ENCODE measurements at places on chromosomes 7 and 10. TPM values are rescaled to one million over a fixed set of nuclear protein-coding genes. Genes with fewer than 3 reads are reported as not detected.

The CHRM2 gene
- 76.2 TPM for total RNA-seq

The NKX1-2 gene
- not detected for total RNA-seq

The C10orf53 gene
- total RNA-seq: not detected

The TBC1D12 gene
- total RNA-seq: 4.4 TPM

The ZNF727 gene
- 3.1 TPM for total RNA-seq

The SNCG gene
- 14.7 TPM for total RNA-seq

The ANKRD2 gene
- total RNA-seq: 969 TPM

The CPVL gene
- total RNA-seq: 86.3 TPM

The AGAP4 gene
- 6.0 TPM for total RNA-seq

The BAMBI gene
- 15.4 TPM for total RNA-seq

DNA sequence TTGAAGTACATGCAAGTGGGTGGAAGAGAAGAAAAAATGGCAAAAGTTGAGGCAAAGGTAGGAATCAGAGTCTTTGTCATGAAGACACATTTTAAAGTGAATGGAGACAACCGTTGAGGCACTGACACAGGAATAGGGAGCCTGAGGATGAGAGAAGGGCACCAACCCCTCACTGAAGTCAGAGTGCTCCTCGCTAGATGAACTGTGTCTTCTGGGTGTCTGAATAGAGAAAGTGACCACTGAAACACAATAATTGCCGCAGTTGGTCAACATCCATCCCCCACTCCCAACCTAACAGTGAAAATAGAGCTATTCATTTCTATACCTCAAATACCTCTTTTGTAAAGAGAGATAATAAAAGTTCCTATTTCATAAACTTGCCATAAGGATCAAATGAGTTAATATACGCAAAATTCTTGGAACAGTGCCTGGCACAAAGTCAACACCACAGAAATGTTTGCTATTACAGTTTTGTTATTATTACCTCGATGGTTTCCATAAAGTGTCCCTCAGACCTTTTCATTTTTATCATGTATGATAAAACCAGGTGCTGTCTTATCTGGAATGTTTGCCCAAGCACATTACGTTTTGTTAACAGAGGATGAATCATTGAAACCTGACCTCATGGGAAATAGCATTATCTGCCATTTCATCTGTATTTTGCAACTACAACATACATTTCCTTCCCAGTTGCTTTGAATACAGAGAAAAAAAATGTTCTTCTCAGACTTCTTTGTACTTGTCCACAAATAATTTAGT, 61.8 kb upstream of the SP4 start:
- no peaks in the 10 kb centered on the region for H3K36me3 ChIP-seq
- no peaks in the 10 kb centered on the region for H3K27me3 ChIP-seq
- no peaks in the 10 kb centered on the region for H3K4me1 ChIP-seq
- no peak for DNase-seq
- H3K4me3 ChIP-seq: no peak overlapping the region

DNA sequence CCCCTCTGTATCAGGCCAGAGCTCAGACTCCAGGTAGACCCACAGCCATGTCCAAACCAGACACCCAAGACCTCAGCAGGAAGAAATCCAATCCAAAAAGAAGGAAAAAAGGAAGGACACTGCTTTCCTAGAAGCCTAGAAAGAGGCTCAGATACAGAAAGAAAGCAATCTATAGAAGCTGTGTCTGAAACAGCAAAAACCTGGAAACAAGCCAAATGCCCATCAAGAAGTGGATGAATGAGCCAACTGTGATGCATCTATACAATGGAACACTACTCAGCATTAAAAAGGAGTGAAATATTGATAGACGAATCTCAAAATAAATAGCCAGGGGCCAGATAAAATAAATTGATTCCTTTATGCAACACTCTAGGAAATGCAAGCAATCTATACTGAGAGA, 31.6 kb downstream of the GRB10 start:
- no peak for DNase-seq
- H3K27me3 ChIP-seq: no peaks in the 10 kb centered on the region
- H3K4me1 ChIP-seq: peaks cover 53% of the 10 kb centered on the region
- H3K27ac ChIP-seq: no peak overlapping the region
- peaks cover 7% of the 10 kb centered on the region for H3K36me3 ChIP-seq

DNA sequence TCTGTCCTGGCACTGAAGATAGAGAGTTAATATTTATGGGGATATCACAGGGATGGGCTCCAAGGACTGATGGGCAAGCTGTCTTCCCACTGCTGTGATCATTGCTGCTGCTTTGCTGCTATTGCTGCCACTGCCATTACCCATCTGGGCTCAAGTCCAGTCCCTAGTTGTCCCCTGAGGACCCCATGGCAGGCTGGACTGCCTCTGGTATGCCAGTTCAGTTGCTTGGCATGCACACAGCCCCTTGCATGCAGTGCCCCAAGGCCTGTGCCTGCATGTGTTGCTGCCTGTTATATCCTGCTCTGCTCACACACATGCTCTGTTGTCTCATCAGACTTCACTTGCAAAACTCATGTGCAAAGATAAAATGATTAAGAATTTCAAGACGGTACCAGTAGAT, 109.5 kb downstream of the ADRA2A start:
- H3K27ac ChIP-seq: peak overlapping the region; percentile 21
- H3K36me3 ChIP-seq: no peaks in the 10 kb centered on the region
- DNase-seq: no peak
- H3K4me1 ChIP-seq: no peaks in the 10 kb centered on the region
- H3K4me3 ChIP-seq: no peak overlapping the region

DNA sequence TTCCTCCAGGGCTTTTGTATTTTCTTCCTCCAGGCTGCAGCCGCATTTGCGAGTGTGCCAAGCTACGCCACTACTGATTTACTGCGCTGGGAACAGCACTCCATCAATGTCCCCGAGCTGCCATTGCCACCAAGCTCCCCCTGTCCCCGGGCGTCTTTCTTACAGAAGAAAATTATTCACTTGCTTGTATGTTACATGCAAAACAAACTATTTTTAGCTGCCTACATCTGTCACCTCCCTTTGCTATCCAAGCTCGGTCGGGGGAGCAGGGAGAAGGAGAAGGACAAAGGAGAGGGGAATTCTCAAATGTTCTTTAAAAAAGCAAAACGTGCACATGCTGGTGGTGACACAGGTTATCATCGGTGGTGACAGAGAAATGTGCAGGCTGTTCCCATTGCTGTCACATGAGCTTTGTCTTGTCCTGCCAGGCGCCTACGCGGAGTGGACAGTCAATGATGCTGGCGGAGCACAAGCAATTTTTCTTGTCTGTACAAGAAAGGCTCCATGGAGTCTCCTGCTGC, 93.1 kb downstream of the ADARB2 start:
- no peaks in the 10 kb centered on the region for H3K36me3 ChIP-seq
- H3K27ac ChIP-seq: no peak overlapping the region
- H3K4me3 ChIP-seq: no peak overlapping the region
- H3K27me3 ChIP-seq: peaks cover 16% of the 10 kb centered on the region

GRCh38 chr7:125112850-125113249, 183.2 kb upstream of the POT1 start:
- no peak for DNase-seq
- H3K27me3 ChIP-seq: no peaks in the 10 kb centered on the region
- H3K4me3 ChIP-seq: no peak overlapping the region
- no peaks in the 10 kb centered on the region for H3K4me1 ChIP-seq

DNA sequence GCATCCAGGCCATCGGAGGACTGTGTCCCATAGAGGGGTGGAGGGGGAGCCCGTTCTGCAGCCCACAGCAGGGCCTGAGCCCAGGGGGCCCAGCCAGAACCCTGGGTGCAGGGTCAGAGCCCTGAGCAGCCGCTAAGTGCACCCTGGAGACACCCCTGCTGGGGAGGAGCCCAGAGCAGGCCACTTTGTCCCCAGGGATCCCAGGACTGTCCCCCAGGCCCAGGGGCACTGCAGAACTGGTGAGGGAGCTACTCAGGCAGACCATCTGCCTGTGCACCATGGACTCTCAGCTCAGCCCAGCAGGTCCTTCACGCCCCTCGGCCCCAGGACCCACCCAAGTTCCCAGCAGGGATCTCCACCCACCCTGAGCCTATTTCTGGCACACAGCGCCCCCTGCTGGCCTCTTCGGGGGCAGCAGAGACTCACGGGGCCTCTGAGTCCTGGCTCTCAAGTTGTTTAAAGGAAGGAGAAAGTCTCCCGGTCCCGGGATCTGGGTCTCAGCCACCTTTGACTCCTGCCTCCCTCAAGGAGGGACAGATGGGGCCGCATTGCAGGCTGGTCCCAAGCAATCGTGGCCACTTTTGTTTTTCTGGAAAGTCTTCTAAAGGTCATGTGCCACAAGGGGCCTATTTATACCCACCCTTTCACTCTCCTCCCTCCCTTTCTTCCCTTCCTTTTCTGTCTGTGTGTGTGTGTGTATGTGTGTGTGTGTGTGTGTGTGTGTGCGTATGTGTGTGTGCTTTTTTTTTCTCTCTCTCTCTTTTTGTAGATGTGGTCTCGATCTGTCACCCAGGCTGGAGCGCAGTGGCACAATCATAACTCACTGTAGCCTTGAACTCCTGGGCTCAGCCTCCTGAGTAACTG, 90.3 kb downstream of the MYL10 start:
- peaks cover 12% of the 10 kb centered on the region for H3K27me3 ChIP-seq
- H3K4me3 ChIP-seq: no peak overlapping the region
- peak; percentile 52 for DNase-seq
- H3K4me1 ChIP-seq: peaks cover 17% of the 10 kb centered on the region
- H3K27ac ChIP-seq: peak overlapping the region; percentile 12
- H3K36me3 ChIP-seq: no peaks in the 10 kb centered on the region

DNA sequence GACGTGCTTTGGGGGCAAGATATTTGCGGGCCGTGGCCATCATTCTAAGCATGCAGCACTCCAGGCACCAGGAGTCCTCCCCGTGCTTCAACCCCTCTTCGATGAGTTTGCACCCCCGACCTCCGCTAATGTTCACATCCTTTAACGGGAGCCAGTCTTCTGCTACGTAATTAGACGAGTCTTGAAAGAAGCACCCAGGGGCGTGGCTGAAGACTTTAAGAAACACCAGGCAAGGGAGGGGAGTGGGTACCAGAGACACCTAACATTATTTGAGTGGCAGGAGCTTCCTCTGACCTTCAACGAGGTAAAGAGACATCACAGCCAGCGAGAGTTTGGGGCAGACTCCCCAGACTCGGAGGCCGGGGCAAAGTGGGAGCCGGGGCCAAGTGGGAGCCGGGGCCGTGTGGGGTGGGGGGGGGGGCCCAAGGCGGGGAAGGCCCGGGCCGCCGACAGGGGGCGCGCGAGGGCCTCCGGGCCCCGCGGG, 31.1 kb upstream of the TOMM7 start:
- DNase-seq: no peak
- H3K27me3 ChIP-seq: no peaks in the 10 kb centered on the region
- peaks cover 45% of the 10 kb centered on the region for H3K4me1 ChIP-seq
- H3K36me3 ChIP-seq: peaks cover 23% of the 10 kb centered on the region
- H3K4me3 ChIP-seq: peak overlapping the region; percentile 95

- H3K4me3 ChIP-seq: no peak overlapping the region
- no peak for DNase-seq
These were observed 190.4 kb upstream of the PLXNA4 start for GRCh38 chr7:132766660-132767059.

GRCh38 chr7:65463184-65463583, 89.5 kb downstream of the ZNF92 start:
- no peaks in the 10 kb centered on the region for H3K4me1 ChIP-seq
- H3K4me3 ChIP-seq: no peak overlapping the region
- H3K27ac ChIP-seq: no peak overlapping the region

DNA sequence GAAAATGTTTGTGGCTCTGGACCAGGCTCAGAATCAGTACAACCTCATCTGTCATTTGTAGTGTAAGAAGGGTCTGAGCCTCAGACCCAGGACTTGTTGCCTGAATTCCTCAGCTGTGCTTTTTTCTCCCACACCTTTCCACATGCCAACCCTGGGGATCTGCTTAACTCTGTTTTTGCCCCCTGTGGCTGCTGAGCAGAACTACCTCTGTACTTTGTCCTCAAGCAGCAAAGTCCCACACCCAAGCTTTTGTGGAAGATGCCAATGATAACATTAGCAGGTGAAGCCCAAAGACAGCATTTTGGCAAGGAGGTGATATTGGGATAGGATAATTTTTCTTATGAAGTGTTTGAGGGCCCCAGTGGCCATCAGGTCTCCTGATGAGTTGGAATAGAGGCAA, 5.8 kb upstream of the CYP2C18 start:
- H3K4me3 ChIP-seq: no peak overlapping the region
- no peaks in the 10 kb centered on the region for H3K27me3 ChIP-seq
- H3K27ac ChIP-seq: no peak overlapping the region
- no peaks in the 10 kb centered on the region for H3K36me3 ChIP-seq
- no peak for DNase-seq

GRCh38 chr7:43584195-43584586, 1.3 kb downstream of the STK17A start:
- no peak for DNase-seq
- peak overlapping the region; percentile 98 for H3K27ac ChIP-seq
- no peaks in the 10 kb centered on the region for H3K36me3 ChIP-seq
- peak overlapping the region; percentile 93 for H3K4me3 ChIP-seq

DNA sequence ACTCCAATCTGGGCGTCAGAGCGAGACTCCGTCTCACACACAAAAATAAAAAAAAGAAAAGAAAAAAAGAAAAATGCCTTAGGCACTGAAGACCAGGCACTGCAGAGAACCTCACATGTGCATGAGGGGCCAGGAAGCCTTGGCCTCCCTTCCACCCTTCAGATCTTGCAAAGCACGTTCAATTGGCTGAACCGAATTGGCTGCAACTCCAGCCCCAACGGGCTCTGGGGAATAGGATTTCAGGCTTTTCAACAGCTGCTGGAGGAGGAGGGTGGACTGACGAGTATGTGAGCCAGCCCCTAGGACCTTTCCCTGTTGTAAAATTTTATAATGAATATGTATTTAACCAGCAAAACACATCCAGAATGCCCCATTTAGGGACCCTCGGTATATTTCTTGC, 16.7 kb downstream of the TMEM120A start:
- H3K27me3 ChIP-seq: no peaks in the 10 kb centered on the region
- DNase-seq: peak; percentile 71
- no peak overlapping the region for H3K4me3 ChIP-seq
- peak overlapping the region; percentile 51 for H3K27ac ChIP-seq

DNA sequence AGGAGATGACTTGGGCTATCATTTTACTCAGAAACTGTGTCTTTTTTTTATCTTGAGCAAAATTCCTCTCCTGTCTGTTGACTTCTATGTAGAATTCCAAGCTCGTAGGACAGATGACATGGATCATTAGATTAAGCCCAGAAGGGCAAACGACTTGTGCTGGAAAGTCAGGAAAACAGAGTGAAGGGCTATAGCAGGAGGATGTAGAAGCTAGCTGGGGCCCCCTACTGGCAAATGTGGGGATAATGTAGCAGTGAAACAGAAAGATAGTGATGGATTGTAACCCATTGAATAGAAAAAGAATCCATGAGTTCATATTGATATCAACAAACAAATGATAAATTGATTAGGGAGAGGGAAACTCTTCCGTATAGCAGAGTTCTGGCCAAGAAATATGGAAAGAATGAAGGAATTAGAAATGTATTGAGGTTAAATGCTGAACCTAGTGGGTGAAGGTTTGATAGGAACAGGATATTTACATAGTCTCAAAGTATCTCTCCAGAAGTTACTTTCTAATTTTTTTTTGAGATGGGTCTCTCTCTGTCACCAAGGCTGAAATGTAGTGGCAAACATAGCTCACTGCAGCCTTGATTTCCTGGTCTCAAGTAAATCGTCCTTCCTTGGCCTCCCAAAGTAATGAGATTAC, 103.6 kb downstream of the LYZL1 start:
- H3K27ac ChIP-seq: no peak overlapping the region
- no peaks in the 10 kb centered on the region for H3K4me1 ChIP-seq
- H3K27me3 ChIP-seq: no peaks in the 10 kb centered on the region
- DNase-seq: no peak

GRCh38 chr7:50462361-50462760, 12.2 kb upstream of the FIGNL1 start:
- no peaks in the 10 kb centered on the region for H3K36me3 ChIP-seq
- no peak overlapping the region for H3K4me3 ChIP-seq
- no peaks in the 10 kb centered on the region for H3K27me3 ChIP-seq
- H3K27ac ChIP-seq: no peak overlapping the region
- no peak for DNase-seq
- H3K4me1 ChIP-seq: no peaks in the 10 kb centered on the region
